GM03348 (cell line): ENCODE measurements at places on chromosomes 16 and 17.

DNA sequence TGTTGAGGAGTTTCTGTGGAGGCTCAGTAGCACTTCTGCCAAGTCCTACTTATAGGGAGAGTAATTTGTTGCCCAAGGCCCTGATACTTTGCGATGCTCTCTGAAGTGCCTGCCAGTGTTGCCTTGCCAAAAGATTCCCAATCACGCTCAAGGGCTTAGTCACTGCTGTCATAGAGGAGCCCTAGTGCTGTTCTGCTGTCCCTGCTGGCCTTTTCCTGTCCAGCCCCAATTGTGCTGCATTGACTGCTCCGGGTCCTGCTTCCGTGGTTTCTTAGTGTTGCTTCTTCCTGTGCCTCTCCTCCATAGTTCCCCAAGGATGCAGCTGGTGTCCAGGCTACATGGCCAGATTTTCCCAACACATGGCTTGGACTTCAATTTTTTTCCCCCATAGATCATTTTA lies 13.9 kb downstream of the NUP93 start:
- peak; percentile 44 for DNase-seq

- DNase-seq: no peak
Observed at GRCh38 chr17:65533852-65534457, 27.5 kb downstream of the AXIN2 start.

DNA sequence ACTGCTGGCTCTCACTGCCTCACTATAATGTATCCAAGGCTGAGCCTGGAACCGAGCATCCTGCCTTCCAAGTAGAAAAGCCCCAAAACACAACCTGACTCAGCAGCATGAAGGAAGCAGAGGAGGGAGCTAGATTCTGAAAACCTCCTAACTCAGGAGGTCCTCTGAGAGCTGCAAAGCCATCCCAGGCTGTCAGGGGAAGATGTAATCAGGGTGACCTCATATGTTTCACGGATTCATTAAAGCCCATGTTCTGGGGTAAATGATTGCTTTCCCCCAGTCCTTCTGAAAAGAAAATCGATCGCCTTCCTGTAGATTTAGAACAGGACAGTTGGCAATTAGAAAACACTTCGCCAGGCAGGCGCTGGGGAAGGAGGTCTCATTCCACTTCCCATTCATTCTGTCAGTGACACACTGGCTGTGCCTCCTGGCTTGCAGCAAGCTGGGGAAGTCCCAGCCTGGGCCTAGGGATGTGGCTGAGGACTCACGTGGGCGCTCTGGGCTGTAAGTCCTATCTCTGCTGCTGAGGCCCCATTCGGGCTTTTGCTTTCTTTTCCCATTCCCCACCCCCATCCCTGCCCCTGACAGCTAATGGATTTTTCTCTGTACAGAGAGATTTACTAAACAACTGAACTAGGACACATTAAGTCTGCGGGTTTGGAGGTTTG lies 75.7 kb upstream of the TMEM132E start:
- DNase-seq: no peak

DNA sequence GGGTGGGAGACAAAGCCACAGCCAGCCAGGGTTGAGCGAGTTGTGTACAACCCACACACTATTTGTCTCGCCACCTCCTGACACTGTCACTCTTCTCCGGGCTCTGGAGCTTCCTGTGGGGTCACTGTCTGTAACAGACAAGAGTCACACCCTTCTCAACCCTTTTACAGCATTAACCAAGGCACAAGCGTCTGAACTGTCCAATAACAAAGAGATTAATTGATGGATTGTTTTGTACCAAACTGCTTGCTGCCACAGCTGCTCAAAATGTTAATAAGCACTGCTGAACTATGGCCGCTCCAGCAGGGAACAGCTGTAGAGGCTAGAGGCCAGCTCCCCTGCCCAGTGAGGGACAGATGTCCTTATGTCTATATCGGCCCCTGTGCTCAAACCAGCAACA lies 25.2 kb upstream of the HYDIN start:
- DNase-seq: no peak

- no peak for DNase-seq
Observed at GRCh38 chr16:26050472-26050871, 358.7 kb downstream of the HS3ST4 start.
